ENCODE measurements at places on chromosomes 3 and 15.

- DNase-seq, result no peak
These were observed 17.7 kb upstream of the FEM1B start for GRCh38 chr15:68259883-68260282.

- DNase-seq, result no peak
These were observed 248.0 kb upstream of the THBS1 start for GRCh38 chr15:39332846-39333245.

- DNase-seq, result no peak
These were observed 105.8 kb downstream of the LSAMP start for GRCh38 chr3:116339441-116340028.

DNA sequence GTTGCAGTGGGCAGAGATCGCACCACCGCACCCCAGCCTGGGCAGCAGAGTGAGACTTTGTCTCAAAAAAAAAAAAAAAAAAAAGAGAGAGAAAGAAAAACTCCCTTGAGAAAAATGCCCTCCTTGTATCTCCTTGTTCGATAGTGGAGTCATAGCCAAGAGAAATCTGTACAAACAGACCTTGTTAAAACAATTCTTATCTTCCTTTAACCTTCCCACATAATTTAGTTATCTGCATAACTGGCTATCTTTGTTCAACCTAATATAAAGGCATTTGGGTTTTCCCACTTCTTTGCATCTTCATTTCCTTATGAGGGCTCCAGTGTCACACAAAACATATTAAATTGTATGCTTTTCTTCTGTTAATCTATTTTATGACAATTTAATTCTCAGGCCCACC, 65.1 kb upstream of the ATP11B start:
- DNase-seq, result no peak

DNA sequence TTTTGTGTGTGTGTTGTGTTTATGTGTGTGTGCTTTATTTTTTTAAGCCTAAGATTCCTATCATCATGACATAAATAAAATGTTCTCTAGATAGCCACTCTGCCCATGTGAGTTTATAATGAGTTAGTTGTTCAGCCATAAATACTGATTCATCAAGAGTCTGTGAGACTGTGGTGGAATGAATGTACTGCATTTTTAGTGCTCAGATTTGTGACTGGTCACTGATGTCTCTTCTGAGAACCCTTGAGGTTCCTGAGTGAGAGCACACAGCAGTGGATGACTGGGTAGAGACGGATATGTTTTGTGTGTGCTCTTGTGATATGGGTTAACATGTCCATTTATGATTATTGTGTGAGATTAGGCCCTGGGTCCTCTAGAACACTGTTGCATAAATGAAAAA, 51.2 kb downstream of the SETD5 start:
- no peak for DNase-seq

GRCh38 chr3:115022835-115023398, 124.2 kb downstream of the ZBTB20 start:
- DNase-seq, result no peak

- no peak for DNase-seq
These were observed 370.1 kb downstream of the NR2F2 start for GRCh38 chr15:96700555-96700954.

GRCh38 chr15:68417897-68418296, 14.1 kb downstream of the ITGA11 start:
- no peak for DNase-seq

DNA sequence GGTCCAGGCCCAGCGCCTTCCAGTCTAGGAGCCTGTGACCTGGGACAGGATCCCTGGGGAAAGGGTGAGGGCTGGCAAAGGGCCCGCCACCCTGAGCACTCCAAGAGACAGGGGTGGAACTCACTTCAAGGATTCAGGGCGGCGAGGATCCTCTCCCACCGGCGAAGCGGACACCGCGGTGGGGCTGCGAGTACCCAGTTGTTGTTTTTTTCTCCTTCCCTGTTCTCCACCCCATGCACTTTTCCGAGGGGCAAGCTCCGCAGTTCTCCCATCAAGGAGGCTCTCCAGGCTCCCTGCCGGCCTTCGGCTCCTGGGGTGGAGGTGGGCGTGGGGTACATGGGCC, 387 bp upstream of the PAQR5 start:
- no peak for DNase-seq

DNA sequence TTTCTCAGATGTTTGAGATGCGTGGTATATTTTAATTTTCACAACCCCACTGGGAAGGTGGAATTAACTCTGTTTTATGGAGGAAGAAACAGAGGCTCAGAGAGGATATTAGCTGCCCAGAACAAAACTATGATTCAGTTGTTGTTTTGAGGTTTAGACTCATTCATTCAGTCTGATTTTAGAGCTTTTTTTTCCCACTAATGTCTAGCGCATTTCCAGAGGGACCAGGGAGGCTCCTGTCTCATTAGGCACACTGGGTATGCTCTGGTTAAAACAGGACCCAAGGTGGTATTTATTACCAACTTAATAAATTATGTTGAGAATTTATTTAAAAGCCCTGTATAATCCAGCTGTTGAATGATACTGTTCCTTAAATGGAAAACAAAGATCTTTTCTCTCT, 272.0 kb upstream of the RGMA start:
- DNase-seq, result no peak

GRCh38 chr3:12648384-12648959, 15.4 kb downstream of the RAF1 start:
- no peak for DNase-seq

DNA sequence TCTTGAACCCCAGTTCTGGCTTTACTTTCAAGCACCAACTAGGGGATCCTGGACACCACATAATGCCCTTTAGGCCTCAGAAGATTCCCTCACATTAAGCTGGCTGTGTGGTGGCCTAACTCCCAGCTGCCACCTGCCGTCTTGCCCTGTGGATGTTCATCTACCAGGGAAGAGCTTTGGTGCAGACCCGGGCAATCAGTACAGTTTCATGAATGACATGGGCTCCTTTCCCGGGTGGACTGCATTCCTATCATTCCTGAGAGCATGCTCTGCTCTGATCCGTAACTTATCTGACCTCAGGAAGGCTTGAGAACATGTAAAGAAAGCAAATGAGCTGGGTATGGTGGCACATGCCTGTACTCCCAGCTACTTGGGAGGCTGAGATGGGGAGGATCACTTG, 50.0 kb upstream of the GSK3B start:
- no peak for DNase-seq

Measured in non-pigmented ciliary epithelial cell (primary cell).